ENCODE measurements at places on chromosomes 7 and 10.

GRCh38 chr10:17756557-17757217 is 4.7 kb downstream of the TMEM236 start:
- peak; percentile 18 for DNase-seq

- DNase-seq = peak; percentile 67
Observed at GRCh38 chr10:81036257-81036656, 498.6 kb downstream of the SH2D4B start.

- DNase-seq = no peak
Observed at GRCh38 chr10:51617576-51618235, 81.7 kb downstream of the CSTF2T start.

DNA sequence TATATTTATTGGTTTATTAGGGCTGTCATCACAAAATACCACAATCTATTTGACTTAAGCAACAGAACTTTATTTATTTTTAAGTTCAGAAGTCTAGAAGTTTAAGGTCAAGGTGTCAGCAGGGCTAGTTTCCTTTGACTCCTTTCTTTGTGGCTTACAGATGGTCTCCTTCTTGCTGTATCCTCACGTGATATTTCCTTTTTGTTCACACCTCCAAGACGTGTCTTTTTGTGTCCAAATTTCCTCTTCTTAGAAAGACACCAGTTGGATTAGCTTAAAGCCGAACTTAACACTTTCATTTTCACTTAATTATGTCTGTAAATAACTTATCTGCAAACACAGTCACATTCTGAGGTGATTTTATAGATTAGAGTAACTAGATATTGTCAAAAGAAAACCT is 631.4 kb upstream of the POT1 start:
- DNase-seq = no peak

- DNase-seq = no peak
Observed at GRCh38 chr7:149280151-149280550, 18.2 kb downstream of the ZNF783 start.

GRCh38 chr10:21813946-21814345 is 189.6 kb downstream of the DNAJC1 start:
- no peak for DNase-seq

GRCh38 chr10:31927884-31928548 is 615 bp downstream of the ARHGAP12 start:
- DNase-seq = no peak

All from GM12864 (cell line).